Cardiac muscle cell (in vitro differentiated cells and primary cell): ENCODE measurements at places on chromosomes 6 and 20. TPM values are rescaled to one million over a fixed set of nuclear protein-coding genes. Genes with fewer than 3 reads are reported as not detected.

The SLC12A5 gene
- total RNA-seq = 7.6 and 8.3 TPM in 2 replicates

- peak; percentile 47 for DNase-seq
Observed at GRCh38 chr6:78810146-78810545, 57.2 kb upstream of the IRAK1BP1 start.

- DNase-seq = no peak
Observed at GRCh38 chr6:157017861-157018260, 240.7 kb downstream of the ARID1B start.

The CST2 gene
- not detected in 2 replicates for total RNA-seq

The AGER gene
- total RNA-seq = 5.0 and 13.5 TPM in 2 replicates

DNA sequence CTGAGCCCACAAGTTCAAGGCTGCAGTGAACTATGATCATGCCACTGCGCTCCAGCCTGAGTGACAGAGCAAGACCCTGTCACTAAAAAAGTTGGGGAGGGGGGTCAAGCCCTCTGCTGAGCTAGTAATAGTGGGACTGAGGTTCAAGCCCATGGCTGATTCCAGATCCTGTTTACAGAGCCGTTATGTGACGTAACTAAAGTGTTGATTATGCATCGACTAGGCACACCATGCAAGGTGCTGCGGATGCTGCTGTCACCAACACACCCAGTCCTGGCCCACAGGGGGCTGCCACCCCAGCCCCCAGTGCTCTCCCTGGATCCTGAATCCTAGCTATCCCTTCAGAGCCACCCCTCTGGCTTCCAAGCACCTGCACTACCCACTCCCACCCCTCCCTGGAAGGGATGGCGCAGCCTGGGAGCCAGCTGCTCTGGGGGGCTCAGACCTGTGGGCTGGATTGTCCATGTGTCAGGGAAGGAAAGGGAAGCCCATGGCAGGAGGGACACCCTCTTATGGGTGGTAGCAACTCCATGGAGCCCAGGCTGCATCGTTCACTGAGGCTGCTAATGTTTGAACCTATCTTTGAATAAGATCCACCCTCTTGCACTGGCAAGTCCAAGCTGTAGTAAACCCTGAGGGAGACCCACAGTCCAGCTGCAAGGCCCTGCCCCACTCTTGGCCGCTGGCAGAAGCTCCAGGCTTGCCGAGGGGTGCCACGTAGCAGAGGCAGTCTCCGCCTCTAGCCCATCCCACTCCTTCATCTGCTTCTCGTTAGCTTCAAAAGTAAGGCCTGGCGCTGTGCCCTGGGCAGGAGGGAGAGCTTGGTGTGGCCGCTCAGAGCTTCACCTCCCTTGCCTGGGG lies 95.0 kb downstream of the SNX5 start:
- peak; percentile 47 for DNase-seq

The SLC44A4 gene
- not detected in 2 replicates for total RNA-seq

DNA sequence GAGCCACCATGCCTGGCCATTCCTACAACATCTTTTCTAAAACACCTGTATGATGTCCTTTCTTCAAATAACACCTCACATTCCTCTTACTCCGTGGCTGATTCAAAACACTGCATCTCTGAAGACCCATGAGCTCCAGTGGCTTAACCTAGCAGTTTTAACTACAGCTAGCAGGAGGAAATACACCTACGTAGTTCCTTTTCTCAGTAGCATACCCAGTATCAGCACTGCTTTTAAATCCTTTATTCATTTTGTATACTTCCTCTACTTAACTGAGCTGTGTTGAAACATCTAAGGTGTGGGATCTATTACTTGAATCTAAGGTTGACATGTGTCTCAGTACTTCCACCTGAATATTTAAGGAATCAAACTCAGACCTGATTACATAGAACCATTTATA lies 113.6 kb upstream of the CCDC28A start:
- no peak for DNase-seq
